ENCODE measurements at places on chromosomes 12 and 14. TPM values are rescaled to one million over a fixed set of nuclear protein-coding genes. Genes with fewer than 3 reads are reported as not detected.

The KLHDC2 gene
- 67.8 TPM for total RNA-seq

The GOLGA5 gene
- 7.3 TPM for total RNA-seq

The BATF gene
- total RNA-seq = 1.0 TPM

The SSPN gene
- total RNA-seq = 10.6 TPM

The INHBC gene
- not detected for total RNA-seq

The RPS6KL1 gene
- 9.4 TPM for total RNA-seq

The IKZF4 gene
- total RNA-seq = 1.9 TPM

The LEMD3 gene
- 70.9 TPM for total RNA-seq

- DNase-seq = no peak
Observed at GRCh38 chr14:90664911-90665310, 151.3 kb downstream of the TTC7B start.

- peak; percentile 62 for DNase-seq
Observed at GRCh38 chr14:74302152-74302628, 544 bp downstream of the ABCD4 start.

DNA sequence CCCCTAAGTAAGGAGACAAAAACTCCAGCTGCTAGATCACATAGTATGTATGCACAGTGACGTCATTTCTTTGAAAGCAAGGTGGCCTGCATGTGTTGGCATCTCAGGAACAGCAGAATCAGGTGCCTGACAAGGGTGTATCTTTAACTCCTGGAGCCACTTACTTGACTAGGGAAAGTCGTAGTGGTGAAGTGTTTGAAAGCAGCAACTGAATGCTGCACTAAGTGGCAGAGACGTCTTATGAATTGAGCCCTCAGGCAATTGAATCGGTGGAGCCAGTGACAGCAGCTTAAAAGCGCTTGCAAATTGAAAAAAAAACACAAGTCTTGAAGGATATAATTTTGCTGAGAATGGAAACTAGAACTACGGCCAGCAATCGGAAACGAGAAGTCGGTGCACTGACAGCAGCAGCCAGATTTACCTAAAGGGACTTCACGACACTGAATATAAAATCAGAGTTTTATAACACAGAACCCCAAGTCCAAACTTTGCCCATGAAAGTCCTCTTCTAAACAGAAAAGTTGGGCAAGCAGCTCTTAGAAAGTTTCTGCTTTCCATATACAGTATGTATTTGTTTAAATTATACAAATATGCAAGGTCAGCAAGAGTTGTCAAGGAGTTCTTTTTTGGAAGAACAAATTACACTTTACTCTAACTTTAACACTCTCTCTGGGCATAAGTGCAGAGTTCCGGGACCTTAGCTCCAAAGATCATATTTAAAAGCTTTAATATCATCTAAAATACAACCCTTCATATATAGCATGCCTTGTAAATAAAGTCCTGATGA lies 1.1 kb downstream of the IGF1 start:
- no peak for DNase-seq

GRCh38 chr14:51884086-51884927 lies 23.9 kb downstream of the GNG2 start:
- DNase-seq = no peak

DNA sequence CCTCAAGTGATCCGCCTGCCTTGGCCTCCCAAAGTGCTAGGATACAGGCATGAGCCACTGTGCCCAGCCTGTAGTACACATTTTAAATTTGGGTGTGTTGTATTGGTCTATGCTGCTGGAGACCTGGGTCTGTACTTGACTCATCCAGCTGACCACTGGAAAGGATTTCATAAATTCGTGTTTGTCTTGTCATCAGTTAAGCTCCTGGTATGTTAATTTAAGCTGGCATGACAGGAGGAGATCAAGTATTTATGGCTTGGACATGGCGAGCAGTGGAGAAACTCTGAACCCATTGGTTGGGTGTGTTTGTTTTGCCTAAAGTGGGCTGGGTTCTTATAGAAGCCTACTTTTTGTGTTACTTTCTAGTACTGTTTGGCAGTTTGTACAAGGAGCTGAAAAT lies 24.2 kb downstream of the YY1 start:
- no peak for DNase-seq

- DNase-seq = no peak
Observed at GRCh38 chr12:106054049-106054448, 84.7 kb downstream of the NUAK1 start.

DNA sequence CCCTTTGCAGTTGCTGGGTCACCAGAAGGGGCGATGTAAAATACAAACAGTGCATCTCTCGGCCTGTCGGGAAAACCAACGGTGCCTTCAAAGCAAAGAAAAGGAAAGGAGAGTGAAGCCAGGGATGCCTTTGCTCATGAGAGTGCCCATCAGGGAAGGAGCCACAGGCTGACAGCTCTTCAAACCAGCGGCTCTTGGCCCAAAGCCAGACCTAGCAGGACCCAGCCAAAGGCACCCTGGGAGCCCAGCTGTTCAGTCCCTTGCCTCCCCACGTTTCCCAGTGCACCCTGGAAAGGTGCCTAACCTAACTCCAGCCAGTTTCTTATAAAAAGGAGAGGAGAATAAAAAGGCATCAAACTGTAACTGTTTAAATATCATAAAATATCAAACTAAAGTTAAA lies 29.2 kb downstream of the PRMT8 start:
- DNase-seq = peak; percentile 23

GRCh38 chr12:132615579-132616038 lies 3.0 kb upstream of the P2RX2 start:
- no peak for DNase-seq

DNA sequence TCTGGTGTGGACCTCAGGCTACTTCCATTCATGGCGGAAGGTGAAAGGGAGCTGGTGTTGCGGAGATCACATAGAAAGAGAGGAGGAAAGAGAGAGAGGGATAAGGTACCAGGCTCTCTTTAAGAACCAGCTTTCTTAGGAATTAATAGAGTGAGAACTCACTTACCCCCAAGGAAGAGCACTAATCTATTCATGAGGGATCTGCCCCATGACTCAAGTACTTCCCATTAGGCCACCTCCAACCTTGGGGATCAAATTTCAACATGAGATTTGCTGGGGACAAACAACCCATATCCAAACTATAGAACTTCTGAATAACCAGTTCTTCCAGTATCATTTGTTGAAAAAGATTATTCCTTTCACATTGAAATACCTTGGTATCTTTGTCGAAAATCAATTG lies 34.0 kb upstream of the C2CD5 start:
- DNase-seq = no peak

- DNase-seq = no peak
Observed at GRCh38 chr12:89664441-89664840, 44.2 kb downstream of the ATP2B1 start.

- no peak for DNase-seq
Observed at GRCh38 chr14:79351011-79351410, 860.3 kb downstream of the DIO2 start.

DNA sequence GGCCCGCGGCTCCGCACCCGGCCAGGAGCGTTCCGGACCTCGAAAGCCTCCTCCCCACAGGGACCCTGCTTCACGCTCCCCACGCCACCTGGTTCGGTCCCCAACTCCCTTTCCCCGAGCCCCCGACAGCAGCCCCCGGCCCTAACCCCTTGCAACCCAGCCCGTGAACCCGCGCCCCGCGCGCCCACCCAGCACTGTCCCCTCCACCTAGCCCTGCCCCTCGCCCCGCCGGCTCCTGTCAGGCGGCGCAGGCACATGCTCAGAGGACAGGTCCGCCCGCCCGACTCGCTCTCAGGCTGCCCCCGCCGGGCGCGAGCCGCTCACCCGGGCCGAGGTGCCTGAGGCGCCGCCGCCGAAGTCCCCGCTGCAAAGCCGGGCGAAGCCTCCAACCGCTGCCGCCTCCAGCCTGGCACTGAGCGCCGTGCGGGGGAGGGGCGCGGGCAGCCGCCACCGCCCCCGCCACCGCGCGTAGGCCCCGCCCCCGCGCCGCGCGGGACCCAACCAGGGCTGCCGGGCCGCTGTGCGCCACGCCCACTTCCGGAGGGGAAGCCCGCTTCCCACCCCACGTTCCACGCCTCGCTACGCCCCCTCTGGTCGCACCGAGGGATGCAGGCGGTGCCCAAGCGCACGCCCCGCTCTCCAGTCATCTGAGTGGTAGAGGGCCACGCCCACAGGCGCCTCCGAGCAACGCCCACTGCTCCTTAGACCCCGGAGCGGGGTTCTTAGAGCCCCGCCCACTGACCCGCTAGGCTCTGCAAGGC lies at the start of gene CORO1C:
Gene CORO1C, minus strand, starts transcription at position 414 of the 761 bp plus-strand sequence. CDS start 30,200 bp downstream, outside the sequence.
- peak; percentile 98 for DNase-seq

DNA sequence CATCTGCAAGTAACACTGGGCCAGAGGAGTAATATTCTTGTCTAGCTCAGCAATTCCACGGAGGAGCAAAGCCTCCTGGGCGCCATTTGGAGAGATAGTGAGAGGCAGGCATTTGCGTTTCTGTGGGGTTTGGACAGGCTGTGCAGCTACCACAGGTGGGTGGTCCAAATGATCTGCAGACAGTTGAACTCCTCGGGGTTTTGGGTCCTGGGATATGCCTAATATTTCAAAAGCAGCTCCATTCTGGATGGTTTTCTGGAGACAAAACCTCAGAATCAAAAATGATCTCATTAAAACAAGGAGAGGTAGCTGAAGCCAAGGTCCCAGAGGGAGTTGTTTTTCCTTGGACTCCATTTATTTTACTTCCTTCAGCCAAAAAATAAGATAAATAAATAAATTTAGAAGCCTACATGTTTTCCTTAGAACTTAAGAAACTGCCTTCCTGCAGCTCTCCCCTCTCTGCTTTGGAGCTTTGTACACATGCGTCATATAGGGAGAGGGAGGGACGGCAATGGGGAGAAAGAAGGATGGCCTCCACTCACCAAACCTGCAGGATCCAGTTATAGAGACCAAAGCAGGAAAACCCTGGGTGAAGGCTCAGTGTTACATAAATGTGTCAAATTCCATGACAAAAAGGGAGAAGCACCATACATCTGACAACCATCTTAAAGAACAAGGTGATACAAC lies 227.3 kb upstream of the DAAM1 start:
- no peak for DNase-seq

- DNase-seq = no peak
Observed at GRCh38 chr14:101252443-101253214, 308.7 kb upstream of the DIO3 start.

GRCh38 chr12:107090711-107091110 lies 2.6 kb downstream of the CRY1 start:
- DNase-seq = no peak

DNA sequence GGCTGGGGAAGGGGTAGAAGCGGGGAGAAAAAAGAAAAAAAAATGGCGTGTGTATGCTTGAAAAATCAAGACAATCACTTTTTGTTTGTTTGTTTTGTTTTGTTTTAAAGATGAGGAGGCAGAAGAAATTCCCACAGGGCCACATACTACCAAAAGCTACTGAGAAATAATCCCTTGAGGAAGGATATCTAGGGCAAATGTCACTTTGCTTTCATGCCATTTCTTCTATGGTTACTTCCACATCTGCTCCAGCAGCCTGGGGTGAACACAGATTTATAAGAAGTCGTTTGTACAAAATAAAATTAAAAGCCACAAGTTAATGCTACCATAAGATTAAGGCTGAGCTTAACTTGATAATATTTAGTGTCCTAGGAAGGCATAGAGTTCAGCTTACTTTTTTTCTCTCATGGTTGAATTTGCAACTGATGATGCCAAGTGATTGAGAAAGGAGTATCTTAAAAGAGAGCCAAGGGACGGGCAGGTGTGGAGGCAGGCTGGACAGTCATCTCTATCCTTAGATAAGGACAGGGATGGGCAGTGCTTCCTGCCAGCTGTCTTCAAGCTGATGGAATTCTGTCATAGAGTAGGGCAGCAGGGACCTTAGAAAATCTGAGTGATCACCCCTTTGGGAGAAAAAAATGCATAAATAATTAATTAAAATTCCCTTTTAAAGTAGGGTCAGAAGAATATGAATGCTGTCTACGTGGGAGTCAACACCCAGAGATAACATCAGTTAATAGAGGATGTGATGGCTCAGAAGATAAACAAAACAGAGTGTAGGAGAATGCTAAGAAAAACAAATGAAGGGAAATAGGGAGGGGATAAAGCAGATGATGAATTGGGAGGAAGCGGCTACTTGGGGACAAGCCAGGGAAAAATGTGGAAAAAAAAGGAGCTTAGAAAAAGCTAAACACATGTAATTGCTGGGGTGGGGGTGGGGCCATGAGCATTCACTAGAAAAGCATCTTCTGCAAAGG lies 57.1 kb downstream of the DYRK2 start:
- DNase-seq = peak; percentile 18

DNA sequence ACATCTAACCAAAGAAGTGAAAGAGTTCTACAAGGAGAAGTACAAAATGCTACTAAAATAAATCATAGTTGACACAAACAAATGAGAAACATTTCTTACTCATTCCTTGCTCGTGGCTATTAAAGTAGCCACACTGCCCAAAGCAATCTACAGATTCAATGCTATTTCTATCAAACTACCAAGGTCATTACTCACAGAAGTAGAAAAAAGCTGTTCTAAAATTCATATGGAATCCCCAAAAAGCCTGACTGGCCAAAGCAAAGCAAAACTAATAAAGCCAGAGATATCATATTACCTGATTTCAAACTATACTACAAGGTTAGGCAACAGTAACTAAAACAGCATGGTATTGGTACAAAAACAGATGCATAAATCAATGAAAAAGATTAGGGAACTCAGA lies 305.6 kb downstream of the RPAP3 start:
- no peak for DNase-seq
